ENCODE measurements at places on chromosomes 13 and 19. TPM values are rescaled to one million over a fixed set of nuclear protein-coding genes. Genes with fewer than 3 reads are reported as not detected.

DNA sequence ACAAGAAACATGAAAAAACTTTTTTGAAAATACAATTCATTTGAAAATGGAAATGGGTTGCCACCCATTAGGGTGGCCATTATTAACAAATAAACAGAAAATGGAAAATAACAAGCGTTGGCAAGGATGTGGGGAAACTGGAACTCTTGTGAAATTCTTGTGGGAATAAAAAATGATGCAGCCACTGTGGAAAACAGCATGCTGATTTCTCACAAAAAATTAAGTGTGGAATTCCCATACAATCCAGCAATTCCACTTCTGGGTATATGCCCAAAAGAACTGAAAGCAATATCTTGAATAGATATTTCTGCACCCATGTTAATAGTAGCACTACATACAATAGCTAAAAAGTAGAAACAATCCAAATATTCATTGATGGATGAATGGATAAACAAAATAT lies 165.2 kb downstream of the DCLK1 start:
- DNase-seq = no peak
- H3K27ac ChIP-seq = no peak overlapping the region
- H3K36me3 ChIP-seq = no peaks in the 10 kb centered on the region
- H3K4me3 ChIP-seq = no peak overlapping the region
- H3K27me3 ChIP-seq = no peaks in the 10 kb centered on the region

DNA sequence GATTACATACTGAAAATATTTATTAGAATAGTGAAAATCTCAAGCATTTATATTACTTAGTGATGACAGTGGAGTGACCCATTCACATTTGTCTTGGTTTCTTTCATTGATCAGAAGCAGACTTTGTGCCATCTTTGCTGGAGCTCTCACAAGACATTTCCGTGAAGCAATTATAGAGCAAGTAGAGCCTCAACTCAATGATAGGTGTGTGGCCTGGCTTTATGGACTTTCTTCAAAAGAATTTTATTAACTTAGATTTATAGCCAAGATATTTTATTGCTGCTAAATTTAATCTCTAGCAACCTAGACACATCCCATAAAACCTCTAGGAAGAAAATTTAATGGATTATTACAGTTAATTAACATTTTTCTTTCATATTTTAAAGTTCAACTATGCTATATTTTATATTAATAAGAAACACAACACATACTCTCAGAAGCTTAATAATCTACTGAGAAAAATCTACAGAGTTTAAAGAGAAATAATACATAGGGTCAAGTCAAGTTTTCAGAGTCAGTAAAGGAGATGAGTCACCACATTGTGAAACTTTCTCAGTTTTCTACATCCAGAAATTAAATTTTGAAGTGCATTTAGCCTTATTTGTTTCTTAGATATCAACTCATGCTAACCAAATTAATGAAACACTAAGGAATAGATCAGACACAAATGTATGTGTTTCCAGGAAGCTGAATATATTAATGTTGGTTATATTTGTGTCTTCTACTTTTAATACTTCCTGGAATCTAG lies 160.5 kb downstream of the LACC1 start:
- H3K27me3 ChIP-seq = peaks cover 10% of the 10 kb centered on the region
- no peaks in the 10 kb centered on the region for H3K4me1 ChIP-seq
- no peaks in the 10 kb centered on the region for H3K36me3 ChIP-seq
- H3K4me3 ChIP-seq = no peak overlapping the region
- H3K27ac ChIP-seq = no peak overlapping the region

DNA sequence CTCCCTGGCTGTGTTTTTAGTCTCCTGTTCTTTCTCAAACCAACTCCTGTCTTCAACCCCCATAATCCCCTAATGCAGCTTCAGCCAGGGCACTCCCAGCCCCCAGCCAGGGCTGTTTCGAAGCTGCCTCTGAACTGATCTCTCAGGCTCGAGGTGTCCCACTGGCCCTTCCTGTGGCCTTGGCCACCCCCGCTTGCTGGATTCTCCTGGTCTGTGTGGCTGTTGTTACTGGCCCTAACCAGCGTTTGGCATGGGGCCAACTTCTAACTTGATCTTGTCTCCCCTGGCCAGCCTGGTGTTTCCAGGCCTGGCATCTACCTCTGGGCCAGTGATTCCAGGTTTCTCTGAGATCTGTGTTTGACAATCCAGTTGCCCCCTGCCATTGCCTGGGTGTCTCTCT lies 11.0 kb downstream of the XAB2 start:
- no peaks in the 10 kb centered on the region for H3K4me1 ChIP-seq
- H3K27ac ChIP-seq = peak overlapping the region; percentile 70
- no peaks in the 10 kb centered on the region for H3K27me3 ChIP-seq
- no peak for DNase-seq
- peaks cover 18% of the 10 kb centered on the region for H3K36me3 ChIP-seq
- H3K4me3 ChIP-seq = no peak overlapping the region

DNA sequence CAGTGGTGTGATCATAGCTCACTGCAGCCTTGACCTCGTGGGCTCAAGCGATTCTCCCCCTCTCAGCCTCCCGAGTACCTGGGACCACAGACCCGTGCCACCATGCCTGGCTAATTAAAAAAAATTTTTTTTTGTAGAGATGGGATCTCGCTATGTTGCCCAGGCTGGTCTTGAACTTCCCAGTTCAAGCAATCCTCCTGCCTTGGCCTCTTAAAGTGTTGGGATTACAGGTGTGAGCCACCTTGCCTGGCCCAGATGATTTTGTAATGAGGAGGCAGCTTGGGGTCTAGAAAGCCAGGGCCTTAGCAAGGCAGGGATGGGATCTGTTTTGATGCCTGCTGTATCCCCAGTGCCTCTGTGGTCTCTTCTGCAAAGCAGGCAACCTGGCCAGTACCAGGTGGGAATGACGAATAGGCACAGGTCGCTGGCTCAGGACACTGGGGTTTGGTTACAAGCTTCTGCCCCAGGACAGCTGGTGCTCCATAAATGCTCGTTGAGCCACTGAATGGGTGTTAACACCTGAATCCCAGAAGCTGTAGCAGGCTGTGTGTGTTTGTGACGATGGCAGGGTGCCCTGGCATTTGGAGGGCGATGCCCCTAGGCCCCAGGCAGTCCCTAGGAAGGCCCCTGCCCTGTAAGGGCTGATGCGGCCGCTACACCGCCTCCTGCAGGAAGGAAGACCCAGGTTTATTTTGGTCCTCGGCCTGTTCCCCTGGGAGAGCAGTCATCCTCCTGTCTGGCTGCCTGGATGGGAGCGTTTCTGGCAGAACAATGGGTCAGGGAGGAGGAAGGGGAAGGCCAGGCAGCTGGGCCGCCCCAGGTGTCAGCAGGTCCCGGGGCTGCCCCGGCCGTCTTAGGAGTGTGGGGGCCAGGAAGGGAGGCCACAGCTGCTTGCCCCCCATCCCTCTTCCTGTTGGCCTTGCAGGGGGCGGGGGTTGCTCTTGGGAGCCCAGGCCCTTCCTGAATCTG lies 8.6 kb downstream of the TNFAIP8L1 start:
- no peak for DNase-seq
- H3K27me3 ChIP-seq = no peaks in the 10 kb centered on the region
- H3K4me3 ChIP-seq = peak overlapping the region; percentile 52
- H3K4me1 ChIP-seq = peaks cover 40% of the 10 kb centered on the region
- no peaks in the 10 kb centered on the region for H3K36me3 ChIP-seq
- no peak overlapping the region for H3K27ac ChIP-seq

- peaks cover 39% of the 10 kb centered on the region for H3K4me1 ChIP-seq
- no peaks in the 10 kb centered on the region for H3K27me3 ChIP-seq
- peaks cover 10% of the 10 kb centered on the region for H3K36me3 ChIP-seq
- H3K4me3 ChIP-seq = peak overlapping the region; percentile 84
- DNase-seq = no peak
These were observed 1.0 kb downstream of the DIRAS1 start for GRCh38 chr19:2719920-2720776.

KRTDAP gene
- not detected for polyA plus RNA-seq

TMEM59L gene
- polyA plus RNA-seq = not detected

MAU2 gene
- polyA plus RNA-seq = 25.9 TPM

IFI30 gene
- 107 TPM for polyA plus RNA-seq

- H3K27me3 ChIP-seq = peaks cover 6% of the 10 kb centered on the region
- H3K4me3 ChIP-seq = no peak overlapping the region
- no peaks in the 10 kb centered on the region for H3K4me1 ChIP-seq
- no peak overlapping the region for H3K27ac ChIP-seq
- H3K36me3 ChIP-seq = no peaks in the 10 kb centered on the region
These were observed 32.6 kb downstream of the ZNF846 start for GRCh38 chr19:9735986-9736385.

DNA sequence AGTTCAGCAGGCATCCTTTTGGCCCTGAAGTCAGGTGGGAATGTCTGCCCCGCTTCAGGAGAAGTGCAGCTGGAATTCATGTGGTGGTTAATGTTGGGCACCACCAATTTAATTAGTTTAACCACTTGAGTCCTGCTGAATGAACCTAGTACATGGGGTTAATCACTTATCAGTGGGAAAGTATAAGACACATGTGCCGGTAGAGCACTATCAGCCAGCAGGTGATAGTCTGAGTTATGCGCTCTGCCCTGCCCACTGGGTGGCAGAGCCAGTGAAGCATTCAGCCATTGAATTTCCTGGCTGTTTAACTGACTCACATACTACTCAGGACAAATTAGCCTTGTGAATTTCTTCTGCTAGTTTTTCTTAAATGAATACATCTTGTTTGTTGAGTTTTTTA lies 789.7 kb upstream of the PRR20A start:
- H3K27me3 ChIP-seq = no peaks in the 10 kb centered on the region
- H3K4me1 ChIP-seq = no peaks in the 10 kb centered on the region
- DNase-seq = no peak
- no peaks in the 10 kb centered on the region for H3K36me3 ChIP-seq

ZNF415 gene
- polyA plus RNA-seq = 7.1 TPM

RAB3A gene
- 1.0 TPM for polyA plus RNA-seq

ZNF813 gene
- polyA plus RNA-seq = 6.8 TPM

SLITRK1 gene
- polyA plus RNA-seq = not detected

GRCh38 chr13:41652735-41653361 lies 195.5 kb downstream of the RGCC start:
- H3K27ac ChIP-seq = no peak overlapping the region
- H3K27me3 ChIP-seq = peaks cover 23% of the 10 kb centered on the region
- no peak for DNase-seq
- peaks cover 6% of the 10 kb centered on the region for H3K4me1 ChIP-seq
- H3K36me3 ChIP-seq = no peaks in the 10 kb centered on the region

DNA sequence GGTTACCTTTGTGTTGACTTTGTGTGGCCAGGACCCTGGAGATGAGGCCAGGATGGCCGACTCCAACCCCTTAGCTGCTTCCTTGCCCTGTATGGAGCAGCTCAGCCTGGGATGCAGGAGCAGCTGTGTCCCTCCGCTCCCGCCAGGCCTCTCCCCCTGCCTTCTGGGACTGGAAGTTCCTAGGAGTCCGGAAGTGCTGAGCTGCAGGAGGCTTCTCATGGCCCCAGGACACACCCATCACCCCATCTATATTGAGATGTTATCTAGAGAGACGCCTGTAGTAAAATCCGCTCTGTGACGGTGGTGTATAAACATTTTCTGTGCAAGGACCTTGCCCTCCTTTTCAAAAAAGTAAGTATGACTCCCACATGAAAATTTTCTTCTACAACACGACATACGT lies 27.0 kb downstream of the WTIP start:
- H3K36me3 ChIP-seq = no peaks in the 10 kb centered on the region
- no peak overlapping the region for H3K4me3 ChIP-seq
- peaks cover 30% of the 10 kb centered on the region for H3K27me3 ChIP-seq
- DNase-seq = no peak
- H3K27ac ChIP-seq = no peak overlapping the region

C19orf12 gene
- 18.4 TPM for polyA plus RNA-seq

CRLF1 gene
- not detected for polyA plus RNA-seq

DNA sequence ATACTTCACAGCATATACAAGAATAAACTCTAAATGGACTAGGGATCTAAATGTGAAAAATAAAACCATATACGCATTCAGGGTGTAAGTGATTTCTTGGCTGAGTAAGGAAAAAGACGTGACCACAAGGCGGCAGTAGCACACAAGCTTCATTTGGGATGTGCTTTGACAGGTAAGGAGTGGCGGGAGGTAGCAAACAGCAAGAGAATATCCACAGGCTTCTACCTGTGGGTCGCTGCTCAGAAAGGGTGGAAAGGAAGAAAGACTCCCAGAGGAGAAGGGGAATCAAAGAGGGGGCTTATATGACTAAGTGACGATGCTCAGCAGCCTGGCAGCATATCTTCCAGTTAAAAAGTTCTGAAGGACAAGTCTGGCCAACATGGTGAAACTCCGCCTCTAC lies 2.5 kb upstream of the ZNF121 start:
- peaks cover 5% of the 10 kb centered on the region for H3K27me3 ChIP-seq
- H3K36me3 ChIP-seq = no peaks in the 10 kb centered on the region
- no peak overlapping the region for H3K4me3 ChIP-seq
- peak; percentile 60 for DNase-seq

DNA sequence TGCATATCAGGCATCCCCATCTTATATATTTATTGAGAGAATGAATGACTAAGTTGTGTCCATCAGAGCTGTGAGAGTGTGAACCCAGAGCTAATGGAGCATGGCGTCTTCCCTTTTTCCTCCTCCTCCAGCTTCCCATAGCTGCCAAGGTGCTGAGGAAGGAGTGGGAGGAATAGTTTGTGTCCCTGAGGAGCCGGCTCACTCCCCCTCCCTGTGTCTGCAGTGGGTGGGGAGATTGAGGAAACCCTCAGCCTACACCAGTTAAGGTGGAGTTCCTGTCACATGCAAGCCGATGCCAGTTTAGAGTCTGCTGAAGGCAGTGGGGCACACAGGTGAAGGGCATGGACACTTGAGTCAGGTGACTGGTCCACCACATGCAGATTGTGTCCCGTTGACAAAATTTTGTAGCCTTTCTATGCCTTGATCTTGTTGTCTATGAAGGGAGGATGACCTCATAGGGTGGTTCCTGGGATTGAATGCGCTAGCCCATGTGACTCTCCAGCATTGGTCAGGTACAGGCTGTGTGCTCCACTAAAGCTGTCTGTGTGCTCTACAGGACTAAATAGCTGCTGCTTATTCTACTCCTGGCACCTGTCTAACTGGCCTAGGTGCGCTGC lies 47.6 kb upstream of the GPI start:
- no peak overlapping the region for H3K4me3 ChIP-seq
- peaks cover 47% of the 10 kb centered on the region for H3K4me1 ChIP-seq
- no peak for DNase-seq

GRCh38 chr13:38430796-38431195 lies 81.1 kb downstream of the UFM1 start:
- no peak for DNase-seq
- H3K4me3 ChIP-seq = no peak overlapping the region
- no peaks in the 10 kb centered on the region for H3K4me1 ChIP-seq
- H3K27ac ChIP-seq = no peak overlapping the region
- peaks cover 12% of the 10 kb centered on the region for H3K27me3 ChIP-seq

DNA sequence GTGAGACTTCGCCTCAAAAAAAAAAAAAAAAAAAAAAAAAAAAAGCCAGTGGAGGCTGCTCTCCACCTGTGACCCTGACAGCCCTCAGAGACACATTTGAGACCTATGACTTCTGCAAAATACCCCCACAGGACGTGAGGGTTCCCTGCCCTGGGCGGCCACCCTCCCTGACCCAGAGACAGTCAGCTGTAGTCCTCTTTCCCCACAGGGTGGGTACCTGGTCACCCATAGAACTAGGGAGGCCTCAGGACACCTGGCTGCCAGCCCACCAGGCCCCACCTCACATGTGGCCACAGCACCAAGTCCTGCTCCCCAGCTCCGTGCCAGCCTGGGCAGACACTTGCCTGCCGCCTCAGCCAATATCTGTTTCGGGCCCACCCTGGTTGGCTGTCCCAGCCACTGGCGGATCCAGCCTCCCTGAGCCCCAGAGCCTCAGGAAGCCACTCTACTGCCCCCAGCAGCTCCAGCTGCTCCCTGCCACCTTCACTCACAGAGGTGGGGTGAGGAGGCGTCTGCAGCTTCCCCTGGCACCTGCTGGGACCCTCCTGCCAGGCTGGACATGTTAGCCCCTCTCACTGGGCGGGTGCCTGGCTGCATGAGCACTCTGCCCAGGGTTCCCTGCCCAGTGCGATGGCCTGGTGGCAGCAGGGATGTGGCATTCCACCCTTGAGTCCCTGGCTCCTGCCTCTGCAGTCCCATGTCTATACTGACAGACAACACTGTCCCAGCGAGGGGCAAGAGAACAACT lies 6.9 kb downstream of the MKNK2 start:
- DNase-seq = peak; percentile 58
